ENCODE measurements at places on chromosomes 1 and 21. TPM values are rescaled to one million over a fixed set of nuclear protein-coding genes. Genes with fewer than 3 reads are reported as not detected.
A peak's percentile ranks its signal among the peaks of the same experiment; 100 is the strongest.

DNA sequence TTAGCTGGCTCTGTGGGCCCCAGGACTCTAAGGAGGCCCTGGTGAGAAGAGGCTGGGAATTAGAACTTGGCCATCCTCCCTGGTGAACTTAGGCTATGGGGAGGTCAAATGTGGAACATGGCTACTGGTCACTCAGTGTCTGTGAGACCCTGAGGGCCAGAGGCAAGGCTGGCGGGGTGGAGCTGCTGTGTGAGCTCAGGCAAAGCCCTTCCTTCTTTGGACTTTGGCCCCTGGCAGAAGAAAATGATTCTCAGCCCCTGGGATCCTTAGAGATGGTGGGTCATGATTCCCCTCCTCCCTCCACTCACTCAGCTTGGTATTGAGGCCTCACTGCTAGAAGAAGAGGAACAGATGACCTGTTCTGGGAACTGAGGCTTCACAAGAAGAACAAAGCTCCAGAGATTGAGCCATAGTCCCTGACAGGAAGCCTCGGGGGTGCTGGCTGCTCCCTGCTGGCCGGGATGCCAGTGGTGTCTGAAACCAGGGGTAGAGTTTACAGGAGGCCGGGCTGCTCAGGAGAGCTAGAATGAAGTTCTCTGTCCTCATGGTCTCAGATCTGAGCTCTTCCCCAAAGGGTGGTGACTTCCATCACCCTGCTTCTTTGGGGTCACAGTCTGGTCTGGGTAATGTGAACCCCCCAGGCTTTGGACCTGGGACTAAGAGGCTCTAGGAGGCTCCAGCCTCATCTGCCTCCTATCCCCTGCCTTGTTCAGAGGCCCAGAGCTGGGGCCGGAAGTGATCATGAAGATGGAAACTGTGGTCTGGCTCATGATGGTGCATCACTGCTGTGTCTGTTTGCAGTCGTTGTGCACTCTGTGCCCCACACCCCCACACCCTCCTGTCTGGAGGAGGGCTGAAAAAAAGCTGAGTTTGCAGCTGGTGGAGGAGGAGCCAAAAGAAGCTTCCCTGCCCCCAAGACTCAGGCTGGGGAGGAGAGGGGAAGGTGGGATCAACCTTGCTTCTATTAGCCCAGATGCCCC lies 905 bp downstream of the BTBD19 start:
- DNase-seq = no peak

GRCh38 chr1:30618335-30618747 lies 105.0 kb downstream of the MATN1 start:
- DNase-seq = no peak

Gene CD1E
- polyA plus RNA-seq = not detected

Gene PDZK1IP1
- not detected for polyA plus RNA-seq

- peak; percentile 72 for DNase-seq
Measured at GRCh38 chr1:183039985-183040447, 16.8 kb downstream of the LAMC1 start.

- DNase-seq = no peak
Measured at GRCh38 chr1:230077011-230077410, 10.0 kb downstream of the GALNT2 start.

Gene S100A12
- not detected for polyA plus RNA-seq

GRCh38 chr1:81733480-81733879 lies 67.3 kb upstream of the ADGRL2 start:
- no peak for DNase-seq

DNA sequence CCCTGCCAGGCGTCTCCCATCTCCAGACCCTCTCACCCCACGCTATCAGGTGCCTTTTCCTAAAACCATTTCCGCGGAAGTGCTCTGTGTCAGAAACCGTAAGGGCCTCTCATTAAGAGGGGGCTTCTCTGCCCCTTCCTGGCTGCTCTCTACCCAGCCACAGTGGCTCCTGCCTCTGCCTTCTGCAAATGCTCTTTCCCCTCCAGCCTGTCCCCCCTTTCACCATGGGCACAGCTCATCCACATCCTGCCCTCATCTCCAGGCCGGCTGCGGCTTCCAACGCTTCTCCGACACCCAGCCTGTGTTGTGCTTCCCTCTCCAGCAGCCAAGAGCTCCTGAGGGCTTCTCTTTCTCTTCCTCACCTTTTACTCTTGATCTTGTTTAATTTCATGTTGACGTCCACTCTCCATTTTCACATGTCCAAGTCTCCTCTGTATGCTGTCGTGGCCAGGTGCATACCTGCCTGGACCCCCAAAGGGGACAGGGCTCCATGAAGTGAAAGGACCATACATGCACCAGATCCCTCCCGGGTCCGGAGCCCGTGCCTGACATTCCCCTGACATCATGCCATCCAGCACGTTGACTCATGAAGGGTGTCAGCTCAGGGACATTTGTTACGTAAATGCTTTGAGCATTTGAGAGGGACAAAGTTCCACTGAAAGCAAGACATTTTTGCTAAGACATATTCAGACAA lies 306.5 kb downstream of the AJAP1 start:
- no peak for DNase-seq

- DNase-seq = no peak
Measured at GRCh38 chr1:113783254-113784103, 24.2 kb upstream of the PHTF1 start.

DNA sequence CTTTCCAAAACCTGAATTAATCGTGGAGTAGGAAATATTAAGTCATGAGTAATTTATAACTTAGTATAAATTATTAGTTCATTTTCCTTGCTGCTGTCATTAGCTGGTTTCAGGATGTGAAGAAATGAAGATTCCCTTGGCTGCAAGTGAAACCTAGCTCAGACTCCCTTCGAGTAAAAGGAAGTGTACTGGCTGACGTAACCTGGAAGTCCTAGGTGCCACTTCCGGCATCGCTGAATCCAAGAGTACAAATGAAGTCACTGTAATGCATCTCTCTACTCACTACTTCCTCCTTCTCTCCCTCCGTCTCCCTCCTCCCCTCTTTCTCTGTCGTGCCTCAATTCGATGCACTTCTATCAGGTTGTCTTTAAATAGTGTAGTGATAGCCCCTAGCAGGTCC lies 28.8 kb downstream of the ZP4 start:
- DNase-seq = no peak

DNA sequence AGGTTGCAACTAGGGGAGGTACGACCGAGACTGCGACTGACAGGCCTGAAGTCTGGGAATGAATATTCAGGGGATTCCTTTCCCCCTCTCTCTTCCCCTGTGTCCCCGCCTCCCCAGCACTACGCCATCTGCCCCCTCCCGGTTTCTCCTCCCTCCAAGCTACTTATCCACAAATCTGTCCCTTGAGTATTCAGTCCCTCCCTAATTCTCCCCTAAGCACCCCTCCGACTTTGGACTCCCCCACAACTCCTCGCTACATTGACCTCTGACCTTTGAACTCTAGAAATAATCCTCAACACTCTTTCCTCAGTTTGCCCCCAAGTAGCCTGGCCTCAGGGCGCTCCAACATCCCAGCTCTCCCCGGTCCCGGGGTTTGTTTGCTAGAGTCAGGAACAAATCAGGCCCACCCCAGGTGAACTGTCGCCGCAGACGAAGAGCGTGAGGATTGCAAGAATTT lies 393 bp downstream of the LYSMD1 start:
- DNase-seq = no peak

GRCh38 chr1:231887866-231888265 lies 261.3 kb downstream of the DISC1 start:
- DNase-seq = no peak

DNA sequence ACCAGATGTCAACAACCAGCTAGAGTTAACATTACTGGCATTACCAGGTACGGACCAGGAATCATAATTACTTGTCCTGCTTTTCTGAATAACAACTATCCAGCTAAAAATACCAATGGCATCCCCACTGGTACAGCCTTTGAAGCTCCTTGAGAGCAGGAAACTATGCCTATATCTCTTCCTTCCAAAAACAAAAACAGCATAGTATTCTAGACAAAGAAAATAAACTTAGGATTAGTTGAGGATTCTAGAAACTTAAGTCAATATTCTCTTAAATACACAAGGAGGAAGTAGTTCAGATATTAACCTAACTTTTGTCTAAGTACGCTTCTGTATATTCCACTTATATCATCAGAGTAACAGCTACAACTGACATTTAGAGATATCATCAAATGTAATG lies 3.0 kb downstream of the FUBP1 start:
- DNase-seq = no peak

DNA sequence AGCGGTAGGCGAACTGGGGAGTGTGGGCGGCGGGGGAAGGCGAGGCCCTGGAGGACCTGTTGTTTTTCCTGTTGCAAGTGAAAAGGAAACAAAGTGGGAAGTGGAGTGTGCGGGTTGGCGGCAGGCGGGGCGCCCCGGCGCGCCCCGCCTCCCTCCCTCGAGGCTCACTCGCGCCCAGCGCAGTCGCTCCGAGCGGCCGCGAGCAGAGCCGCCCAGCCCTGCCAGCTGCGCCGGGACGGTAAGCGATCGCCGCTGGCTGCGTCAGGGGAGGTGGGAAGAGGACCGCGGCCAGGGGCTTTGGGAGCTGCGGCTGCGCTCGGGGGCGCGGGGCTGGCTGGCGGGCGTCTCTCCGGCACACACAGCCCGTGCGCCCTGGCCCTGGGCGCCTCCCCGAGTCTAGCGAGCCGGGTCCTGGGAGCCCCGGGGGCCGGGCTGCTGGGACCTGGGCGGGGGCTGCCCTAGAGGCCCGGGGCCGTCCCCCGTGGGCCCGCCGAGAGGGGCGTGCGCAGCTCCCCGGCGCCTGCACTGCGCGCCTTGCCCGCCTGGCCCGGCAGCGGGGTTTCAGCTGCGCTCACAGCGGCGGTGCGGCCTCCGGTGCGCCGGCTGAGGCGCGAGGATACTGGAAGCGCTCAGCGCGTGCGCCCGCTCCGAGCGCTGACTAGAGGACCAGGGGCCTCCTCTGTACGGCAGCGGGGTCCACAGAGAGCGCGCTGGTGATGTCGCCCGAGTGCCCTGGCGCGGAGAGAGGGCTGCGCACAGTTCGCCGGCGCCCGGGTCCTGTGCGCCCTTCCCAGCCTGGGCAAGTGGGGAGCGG lies at the start of gene PIK3CD:
TSS of gene PIK3CD (plus strand) at position 167 of the 814 bp plus-strand sequence. CDS start 58,725 bp downstream, outside the sequence.
- DNase-seq = no peak

- DNase-seq = no peak
Measured at GRCh38 chr1:230250666-230251065, 175.5 kb downstream of the PGBD5 start.

Gene OR2G6
- polyA plus RNA-seq = not detected

- no peak for DNase-seq
Measured at GRCh38 chr1:234570329-234571120, 39.5 kb downstream of the IRF2BP2 start.

GRCh38 chr1:116067566-116067890 lies 43.7 kb upstream of the MAB21L3 start:
- DNase-seq = no peak

Gene C1orf232
- polyA plus RNA-seq = not detected

Gene KCNJ9
- polyA plus RNA-seq = not detected

GRCh38 chr21:43269957-43270705 lies 101.3 kb downstream of the CRYAA start:
- no peak for DNase-seq

DNA sequence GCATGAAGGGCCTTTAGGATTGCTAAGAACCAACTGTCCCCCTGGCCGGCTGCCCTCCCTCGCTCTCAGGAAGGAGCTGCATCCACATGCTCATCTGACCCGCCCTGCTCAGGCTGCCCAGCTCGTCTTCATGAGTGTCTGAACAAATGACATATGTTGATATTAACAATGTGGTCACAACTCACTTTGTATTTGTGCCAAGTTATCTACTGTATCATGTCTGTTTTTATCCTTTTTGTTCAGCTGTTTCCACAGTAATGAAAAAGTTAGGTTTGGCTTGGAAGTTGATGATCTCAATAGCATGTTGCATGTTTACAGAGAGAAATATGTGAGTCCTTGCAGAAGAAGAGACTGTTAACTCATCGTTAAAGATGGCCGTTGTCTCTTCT lies 75.1 kb downstream of the PHTF1 start:
- peak; percentile 52 for DNase-seq

Gene ERG
- polyA plus RNA-seq = not detected

Gene SIK1
- 1.3 TPM for polyA plus RNA-seq

DNA sequence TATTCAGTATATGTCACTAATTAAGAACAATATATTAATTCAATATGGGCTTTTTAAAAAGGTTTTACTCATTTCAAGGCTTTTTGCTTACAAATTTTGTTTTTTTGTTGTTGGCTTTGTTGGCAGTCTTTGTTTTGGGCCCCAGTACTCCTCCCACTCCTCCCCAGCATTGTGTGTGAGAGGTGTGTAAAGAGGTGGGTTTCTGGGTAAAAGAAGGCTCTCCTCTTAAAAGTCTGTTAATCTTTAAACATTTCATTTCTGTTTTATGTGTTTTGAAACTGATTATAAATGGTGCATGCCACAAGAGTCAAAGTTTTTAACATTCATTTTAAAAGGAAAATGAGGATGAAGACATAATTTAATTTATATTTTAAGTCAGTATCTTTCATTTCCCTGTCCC lies 79.6 kb downstream of the SASS6 start:
- no peak for DNase-seq

All from AG04450 (cell line).